Fibroblast of skin of scalp (primary cell): ENCODE measurements at places on chromosomes 4 and X.

DNA sequence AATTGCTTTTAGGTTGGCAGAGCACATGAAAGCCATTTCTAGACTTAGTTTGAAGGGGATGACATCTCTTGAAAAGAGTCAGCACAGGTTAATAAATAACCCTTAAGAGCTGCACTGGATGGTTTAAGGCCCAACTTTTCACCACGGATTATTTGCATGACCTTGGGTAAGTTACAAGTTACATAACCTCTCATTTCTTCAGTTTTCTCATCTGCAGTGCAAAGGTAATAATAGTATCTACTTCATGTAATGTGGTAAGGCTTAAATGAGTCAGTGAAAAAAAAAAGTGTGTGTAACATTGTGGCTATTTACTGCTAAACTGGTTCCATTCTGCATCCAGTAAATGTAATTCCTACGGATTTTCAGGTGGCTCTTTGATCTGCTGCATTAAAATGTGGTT lies 715.8 kb downstream of the CCSER1 start:
- DNase-seq: no peak

- DNase-seq: peak; percentile 1
These were observed 137.5 kb downstream of the ZNF674 start for GRCh38 chrX:46407753-46408130.

DNA sequence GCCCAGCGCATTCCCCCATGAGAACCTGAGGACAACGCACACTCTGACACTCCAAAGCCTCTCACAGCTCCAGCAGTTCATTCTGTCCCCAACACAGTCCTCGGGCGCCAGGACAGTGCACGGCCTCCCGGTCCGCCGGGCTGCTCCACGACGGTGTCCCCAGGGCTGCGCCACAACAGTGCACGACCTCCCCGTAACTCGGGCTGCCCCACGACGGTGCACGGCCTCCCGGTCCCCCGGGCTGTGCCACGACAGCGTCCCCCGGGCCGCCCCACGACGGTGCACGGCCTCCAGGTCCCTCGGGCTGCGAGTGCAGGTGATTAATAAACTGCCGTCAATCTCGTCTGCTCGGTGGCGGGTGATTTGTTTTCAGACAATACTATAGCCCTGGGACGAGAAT lies 585.1 kb upstream of the FRG1 start:
- no peak for DNase-seq

DNA sequence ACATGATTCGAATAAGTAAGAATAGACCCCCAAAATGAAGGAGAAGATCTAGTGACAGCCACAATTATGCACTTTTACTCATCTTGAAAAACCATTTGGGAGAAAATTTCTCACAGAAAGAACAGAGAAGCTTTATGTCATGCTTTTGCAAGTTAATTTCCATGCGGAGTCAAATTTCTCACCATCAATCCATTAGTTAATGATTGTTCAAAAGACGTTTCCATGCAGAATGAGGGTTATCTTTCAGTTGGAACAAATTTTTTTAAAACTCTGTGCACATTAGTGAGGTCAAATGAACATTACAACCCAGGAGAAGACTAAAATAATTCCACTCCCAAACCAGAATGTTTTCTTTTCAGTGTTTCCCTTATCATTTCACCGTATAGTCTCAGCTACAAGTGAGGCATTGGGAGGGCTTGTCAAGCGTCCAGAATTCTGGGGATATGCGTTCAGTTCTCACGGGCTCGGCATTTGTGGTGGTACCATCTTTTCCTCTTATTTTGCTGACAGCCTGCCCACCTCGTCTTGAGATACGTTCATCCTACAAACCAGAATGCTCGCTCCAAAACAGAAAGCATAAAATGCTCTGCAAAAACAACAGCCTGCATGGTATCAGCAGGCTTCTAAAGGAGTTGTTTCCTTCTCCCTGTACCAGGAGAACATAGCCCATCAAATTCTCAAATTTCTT lies 130.8 kb upstream of the TBL1X start:
- no peak for DNase-seq

GRCh38 chr4:155546451-155546850 lies 120.2 kb upstream of the GUCY1A1 start:
- DNase-seq: no peak

GRCh38 chr4:165874072-165874790 lies 1.2 kb downstream of the TLL1 start:
- peak; percentile 18 for DNase-seq

- DNase-seq: no peak
These were observed 474.7 kb downstream of the NKX6-1 start for GRCh38 chr4:84024405-84024804.

GRCh38 chr4:106718548-106718947 lies 317.6 kb downstream of the DKK2 start:
- no peak for DNase-seq

GRCh38 chrX:39805022-39805421 lies 292.7 kb downstream of the BCOR start:
- DNase-seq: no peak

GRCh38 chrX:78746496-78746895 lies 1.0 kb upstream of the LPAR4 start:
- no peak for DNase-seq

GRCh38 chr4:82515705-82516104 lies 46.1 kb downstream of the TMEM150C start:
- peak; percentile 88 for DNase-seq

DNA sequence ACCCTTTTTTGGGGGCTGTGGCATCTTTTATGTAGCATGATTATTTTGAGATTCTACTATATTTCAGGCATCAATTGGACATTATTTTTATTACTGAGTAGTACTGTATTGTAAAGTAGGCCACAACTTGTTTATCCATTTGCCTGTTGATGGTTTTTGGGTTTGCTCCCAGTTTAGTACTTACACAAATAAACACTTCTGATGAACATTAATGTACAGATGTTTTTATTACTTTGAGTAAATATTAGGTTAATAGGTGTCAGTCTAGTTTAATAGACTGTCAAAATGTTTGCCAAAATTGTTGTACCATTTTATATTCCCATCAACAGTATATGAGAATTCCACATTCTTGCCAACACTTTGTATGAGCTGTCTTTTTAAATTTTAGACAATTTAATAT lies 214.9 kb upstream of the MAD2L1 start:
- DNase-seq: no peak
